ENCODE measurements at places on chromosomes 12 and 14.
A peak's percentile ranks its signal among the peaks of the same experiment; 100 is the strongest.

DNA sequence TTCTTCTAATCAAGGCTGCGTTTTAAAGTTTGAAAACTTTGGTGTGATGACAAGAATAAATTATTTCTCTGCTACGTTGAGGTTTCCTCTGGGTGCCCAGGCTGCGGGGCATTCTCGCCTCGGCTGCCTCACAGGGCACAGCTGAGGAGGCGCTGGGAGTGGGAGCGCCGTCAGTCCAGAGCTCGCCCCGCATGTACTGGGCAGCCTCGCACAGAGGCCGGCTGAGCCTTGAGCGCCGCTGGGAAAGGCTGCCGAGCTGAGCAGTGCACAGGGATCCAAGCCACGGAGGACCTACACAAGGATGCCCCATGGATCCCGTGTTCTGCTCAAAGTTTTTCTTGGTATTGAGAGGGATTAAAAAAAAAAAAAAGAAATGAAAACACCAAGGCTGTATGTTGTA, 11.6 kb downstream of the RFX4 start:
- DNase-seq, result peak; percentile 9

DNA sequence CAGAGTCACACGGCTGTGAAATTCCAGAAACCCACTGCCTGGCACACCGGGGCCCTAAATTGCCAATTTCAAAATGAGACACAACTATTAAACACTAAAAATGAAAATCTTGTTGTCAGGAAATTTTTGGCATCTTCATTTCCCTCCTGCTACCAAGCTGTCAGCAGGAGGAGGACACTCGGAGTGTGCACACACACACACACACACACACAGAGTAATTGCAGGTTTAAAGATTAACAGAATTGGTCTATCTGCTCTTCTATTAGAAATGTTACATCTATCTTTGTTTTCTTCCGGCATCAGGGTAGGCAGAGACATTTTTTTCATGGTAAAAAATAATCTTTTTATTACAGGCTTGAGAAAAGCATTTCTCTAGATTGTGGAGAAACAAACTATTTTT, 314.2 kb downstream of the EGLN3 start:
- no peak for DNase-seq

GRCh38 chr12:119915894-119916510, 38.9 kb upstream of the CIT start:
- DNase-seq, result no peak

DNA sequence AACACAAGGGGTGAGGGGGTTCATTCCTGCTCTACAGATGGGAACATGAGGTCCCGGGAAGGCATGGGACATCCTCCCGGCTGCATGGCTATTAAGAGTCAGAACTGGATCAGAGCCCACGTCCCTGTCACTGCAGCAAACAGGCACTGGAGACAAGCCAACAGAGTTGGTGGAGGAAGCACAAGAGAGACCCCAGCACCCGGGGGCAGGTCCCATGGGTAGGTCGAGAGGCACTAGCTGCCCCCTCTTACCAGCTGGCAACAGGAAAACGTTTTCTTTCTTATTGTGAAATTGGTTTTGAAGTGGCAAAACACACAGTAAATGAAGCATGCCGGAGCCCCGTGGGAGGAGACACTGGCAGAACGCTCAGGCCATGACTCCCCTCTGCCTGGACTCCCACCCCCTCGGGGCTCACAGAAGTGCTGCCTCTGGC, 43.6 kb downstream of the SYNE3 start:
- no peak for DNase-seq

DNA sequence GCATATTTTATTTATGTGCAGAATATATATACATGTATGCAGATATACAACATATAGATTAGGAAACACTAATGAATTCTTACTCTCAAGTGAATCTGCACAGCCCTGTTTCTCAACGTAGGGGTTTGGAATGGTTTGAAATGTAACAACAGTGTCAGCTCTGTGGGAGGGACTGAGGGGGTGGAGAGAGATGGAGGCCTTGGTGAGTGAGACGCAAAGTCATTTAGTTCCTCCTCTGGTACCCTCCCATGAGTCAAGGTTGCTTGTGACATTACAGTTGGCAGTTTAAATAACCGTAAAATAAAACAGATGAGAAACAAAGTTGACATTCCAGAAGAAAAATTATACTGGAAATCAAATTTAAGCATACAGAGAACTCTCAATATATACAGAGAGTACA, 313.0 kb upstream of the PRKD1 start:
- DNase-seq, result peak; percentile 16

DNA sequence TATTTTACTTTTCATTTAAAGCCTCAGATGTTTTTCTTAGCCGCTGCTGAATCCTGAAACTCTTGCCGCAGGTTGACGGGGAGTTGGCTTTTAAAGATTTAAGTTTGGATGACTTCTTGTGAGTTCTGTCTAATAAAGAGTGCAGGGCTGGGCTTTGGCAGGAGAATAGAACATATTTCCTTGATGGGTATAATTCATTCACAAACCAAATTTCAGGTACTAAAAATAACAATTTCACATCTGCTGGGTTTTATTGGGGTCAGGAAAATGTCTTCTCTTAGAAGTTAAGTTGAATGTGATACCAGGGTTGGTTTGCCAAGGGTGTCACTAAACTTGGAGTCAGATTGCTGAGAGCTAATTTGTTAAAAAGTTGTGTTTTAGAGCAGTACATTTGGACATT, 9.7 kb downstream of the SP1 start:
- no peak for DNase-seq
